ENCODE measurements at places on chromosomes 6 and 20. TPM values are rescaled to one million over a fixed set of nuclear protein-coding genes. Genes with fewer than 3 reads are reported as not detected.

GRCh38 chr20:50744143-50744792 is 12.9 kb downstream of the PARD6B start:
- no peak overlapping the region for H3K4me3 ChIP-seq
- H3K27ac ChIP-seq = peak overlapping the region; percentile 84
- H3K4me1 ChIP-seq = peaks cover 3% of the 10 kb centered on the region
- no peaks in the 10 kb centered on the region for H3K27me3 ChIP-seq

Gene RIN2
- 29.7 TPM for total RNA-seq

Gene FAXC
- 11.3 TPM for total RNA-seq

DNA sequence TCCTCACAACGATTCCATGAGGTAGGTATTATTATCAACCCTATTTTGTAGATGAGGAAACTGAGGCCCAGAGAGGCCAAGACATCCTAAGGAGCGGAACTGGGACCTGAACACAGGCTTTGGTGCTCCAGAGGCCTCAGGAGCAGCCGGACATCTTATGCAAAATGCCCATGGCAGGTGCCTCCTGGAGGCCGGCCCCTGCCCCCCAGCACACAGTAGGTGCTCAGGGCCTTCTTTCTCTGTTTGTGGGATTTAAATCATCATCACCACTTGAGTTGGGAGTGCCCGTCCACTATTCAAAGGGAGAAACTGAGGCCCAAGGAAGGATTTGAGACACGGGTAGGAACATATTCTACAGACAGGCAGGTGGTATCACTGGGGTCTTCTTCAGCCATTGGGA is 41.2 kb downstream of the CEBPB start:
- H3K36me3 ChIP-seq = no peaks in the 10 kb centered on the region
- H3K27ac ChIP-seq = no peak overlapping the region
- DNase-seq = no peak
- H3K4me3 ChIP-seq = no peak overlapping the region
- no peaks in the 10 kb centered on the region for H3K27me3 ChIP-seq
- peaks cover 2% of the 10 kb centered on the region for H3K4me1 ChIP-seq
